ENCODE measurements at places on chromosomes 5 and 9.

DNA sequence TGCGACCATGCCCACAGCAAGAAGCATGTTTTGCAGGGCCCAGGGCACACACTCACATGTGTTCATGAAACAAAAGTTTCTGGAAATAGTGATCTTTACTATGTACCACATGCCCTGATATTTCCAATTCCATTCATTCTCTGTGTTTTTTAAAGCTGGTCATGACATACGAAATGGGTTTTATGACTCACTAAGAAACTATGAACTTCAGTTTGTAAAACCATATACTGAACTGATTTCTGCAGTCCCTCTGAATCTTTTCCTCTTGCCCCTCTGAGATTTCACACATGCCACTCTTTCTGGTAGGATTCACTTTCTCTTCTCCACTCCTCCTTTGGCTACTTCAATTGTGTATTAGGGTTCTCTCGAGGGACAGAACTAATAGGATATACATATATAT is 416.1 kb upstream of the TRPC7 start:
- no peak for DNase-seq

DNA sequence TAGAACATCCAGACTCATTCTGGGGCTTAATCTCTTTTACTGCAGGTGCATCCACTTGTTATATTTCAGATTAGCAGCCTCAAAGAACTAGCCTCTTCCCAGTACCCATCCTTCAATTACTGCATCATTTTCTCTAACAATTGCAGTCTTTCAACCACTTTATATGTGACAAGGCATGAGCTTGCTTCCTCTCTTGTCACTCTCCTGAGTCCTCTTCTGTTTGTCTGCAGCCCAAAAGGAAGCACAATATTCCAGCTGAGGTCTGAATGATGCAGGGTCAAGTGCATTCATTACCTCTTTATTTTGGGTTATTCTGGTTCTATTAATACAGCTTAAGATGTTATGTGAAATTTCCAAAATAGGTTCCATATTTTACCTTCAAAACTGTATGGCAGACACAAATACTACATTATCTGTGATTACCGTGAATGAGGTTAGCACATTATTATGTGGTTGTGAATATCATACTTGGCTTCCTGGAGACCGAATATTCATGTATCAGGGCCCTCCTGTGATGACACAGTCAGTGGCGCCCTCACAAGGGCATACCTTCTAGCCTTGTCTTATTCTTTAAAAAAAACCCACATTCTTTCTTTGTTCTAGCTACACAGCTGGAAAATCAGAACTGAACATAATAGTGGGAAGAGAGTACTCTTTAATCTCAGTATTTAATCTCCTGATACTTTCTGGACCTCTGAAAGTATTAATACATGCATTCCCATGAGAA is 323.8 kb downstream of the PDE4D start:
- DNase-seq, result no peak

DNA sequence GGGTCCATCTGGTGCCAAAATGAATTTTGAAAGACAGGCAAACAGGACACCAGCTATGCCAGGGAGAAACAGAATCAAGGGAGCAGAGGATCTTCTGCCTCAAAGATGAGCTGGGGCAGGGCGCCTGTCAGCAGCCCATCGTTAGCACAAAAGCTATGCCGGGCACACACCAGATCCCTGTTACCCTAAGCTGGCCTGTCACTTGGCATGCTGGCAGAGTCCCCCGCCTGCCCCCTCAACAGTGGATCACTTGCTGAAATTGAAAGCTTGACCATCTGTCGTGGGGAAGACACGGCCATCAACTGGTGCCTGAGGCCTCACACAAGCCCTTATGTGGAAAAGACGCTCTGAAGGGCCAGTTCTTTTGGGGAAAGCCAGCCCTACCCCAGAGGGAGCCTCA is 256.4 kb downstream of the EBF1 start:
- no peak for DNase-seq

DNA sequence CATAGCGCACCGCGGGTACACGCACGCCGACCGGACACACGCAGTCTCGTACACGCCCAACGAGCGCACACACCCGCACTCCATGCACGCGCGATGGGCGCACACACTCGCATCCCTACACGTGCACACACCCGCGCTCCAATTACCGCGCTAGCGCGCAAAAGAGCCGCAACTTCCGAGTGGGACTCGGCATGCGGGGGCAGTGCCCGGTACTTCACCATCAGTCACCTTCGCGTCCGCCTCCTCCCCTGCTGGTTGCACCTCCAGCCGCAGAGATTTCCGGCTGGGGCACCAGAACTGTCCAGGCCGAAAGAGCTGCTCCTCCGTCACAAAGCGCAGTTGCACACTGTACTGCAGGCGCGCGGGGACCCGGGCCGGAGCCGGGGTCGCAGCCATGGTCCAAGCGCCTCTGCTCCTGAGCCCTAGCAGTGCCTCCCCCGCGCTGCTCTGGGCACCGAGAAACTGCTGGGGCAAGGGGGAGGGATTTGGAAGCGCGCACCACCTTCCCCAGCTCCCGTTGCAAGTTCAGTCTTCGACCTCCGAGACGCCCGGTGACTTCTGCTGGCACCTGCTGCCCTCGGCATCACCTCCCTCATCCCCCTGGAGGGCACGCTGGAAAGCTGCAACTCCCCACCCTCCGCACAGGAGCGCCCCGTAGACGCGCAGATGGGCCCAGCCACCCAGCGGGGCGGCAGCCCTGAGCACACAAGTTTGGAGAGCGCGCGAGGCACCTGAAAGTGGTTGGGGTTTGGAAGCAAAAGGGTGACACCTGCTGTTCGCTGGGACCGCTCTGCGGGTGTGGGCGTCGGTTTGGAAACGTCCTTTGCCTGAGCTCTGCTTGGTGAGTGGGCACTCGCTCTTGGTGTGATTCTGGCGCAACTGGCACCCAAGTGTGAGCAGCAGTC is 337.4 kb upstream of the PUM3 start:
- DNase-seq, result peak; percentile 66

DNA sequence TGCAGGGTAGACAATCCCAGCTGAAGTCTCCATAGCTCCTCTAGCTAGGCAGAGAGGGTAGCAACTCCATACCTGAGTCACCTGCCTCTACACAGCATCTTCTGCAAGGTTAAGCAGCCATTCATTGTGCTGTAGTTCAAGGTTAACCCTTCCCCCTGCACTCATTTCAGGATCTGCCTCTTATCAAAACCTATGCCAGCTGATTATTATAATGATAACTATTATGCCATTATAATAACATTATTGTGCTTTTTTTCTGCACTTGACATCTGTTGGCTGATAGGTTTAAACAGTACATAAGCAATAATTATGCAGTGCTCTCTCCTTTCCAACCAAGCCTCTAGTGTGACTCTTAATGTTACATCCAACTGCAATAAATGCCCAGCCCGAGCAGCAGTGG is 17.3 kb downstream of the SIL1 start:
- no peak for DNase-seq

DNA sequence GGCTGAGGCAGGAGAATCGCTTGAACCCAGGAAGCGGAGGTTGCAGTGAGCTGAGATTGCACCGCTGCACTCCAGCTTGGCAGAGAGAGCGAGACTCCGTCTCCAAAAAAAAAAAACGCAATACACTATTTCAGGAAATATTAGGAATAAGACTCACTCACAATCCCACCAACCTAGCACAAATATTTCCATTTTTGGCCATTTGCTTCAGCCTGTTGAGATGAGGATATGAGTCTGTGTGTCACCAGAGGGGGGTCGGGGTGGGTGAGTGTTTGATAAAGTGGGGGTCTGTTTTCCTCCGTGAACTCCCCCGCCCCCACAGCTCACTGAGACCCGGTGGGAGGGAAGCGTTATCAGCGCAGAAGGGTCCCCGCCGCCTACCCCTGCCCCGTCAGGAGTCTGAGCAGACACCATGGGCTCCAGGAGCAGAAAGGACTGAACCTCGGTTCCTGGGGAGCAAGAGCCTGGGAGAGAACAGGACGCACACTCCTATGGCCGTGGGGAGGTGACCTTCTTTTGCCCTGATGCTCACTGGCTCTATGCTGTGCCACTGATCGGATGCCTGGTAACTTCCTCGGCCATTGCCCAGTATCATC is 153.8 kb upstream of the PHYKPL start:
- DNase-seq, result no peak

DNA sequence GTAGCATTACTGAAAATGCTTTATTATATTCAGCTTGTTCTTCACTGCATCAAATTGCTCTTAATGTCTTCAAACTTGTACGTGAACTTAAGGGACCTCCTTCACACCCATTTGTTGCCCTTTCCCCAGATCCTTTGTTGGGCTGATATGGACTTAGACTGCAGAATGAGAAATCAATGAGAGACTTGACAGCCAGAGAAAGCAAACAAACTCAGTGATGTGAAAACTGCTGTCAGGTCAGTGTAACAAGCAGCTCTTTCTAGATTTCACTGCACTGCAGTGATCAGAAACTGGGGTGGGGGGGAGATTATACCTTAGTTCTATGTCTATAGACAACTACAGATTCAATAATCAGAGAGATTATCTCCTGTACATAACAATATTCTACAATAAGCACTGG is 491.0 kb upstream of the DAP start:
- DNase-seq, result no peak

DNA sequence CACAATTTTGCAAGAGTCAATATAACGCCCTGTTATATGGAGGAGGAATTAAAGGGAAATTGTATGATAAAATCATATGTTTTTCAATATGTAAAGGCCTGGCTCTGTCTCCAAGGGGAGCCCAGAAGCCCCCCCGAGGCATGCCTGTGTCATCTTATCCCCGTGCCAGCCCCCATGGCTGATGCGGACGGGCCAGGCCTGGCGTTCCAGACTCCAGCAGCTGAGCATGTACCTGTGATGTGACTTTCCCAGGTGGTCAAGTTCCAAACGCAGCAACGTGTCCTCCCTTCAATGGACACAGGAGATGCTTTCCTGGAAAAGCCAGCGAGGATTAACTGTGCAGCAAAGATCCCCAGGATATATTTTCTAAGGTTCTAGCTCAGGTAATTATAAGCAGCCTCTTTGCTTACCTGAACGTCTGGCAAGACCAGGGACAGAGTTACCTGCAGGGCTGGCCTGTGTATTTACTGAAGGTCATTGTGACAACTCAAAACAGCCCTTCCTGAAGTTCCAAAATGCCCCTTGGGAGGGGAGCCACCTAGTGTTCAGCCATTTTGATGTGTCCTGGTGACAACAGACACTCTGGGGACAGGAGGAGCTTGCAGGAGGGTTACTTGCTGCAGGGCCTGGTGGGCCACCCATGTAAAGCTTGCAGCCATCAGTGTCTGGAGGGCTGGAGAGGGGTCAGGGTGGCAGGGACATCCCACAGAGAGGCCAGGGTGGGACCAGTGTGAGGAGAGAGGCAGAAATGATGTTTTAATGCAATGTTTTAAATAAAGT is 53.3 kb upstream of the RNU6ATAC start:
- peak; percentile 8 for DNase-seq

DNA sequence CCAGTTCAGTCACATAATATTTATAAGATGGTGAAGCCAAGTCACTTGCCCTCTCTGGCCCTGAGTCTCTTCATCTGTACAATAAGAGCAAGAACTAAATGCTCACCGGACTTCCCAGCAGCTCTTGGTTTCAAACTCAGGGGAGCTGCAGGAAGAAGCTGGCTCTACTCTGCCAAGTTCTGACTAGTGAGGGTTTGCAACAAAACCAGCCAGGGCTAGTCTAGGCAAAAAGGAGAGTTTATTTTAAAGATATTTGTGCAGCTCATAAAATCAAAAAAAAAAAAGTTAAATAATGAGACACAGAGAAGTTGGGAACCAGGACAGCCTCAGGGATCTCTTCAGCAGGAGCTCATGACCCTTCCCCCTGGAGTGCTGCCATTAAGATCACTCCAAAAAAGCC is 107.3 kb downstream of the DOCK2 start:
- DNase-seq, result no peak

- DNase-seq, result no peak
These were observed 375 bp downstream of the NOP16 start for GRCh38 chr5:176388003-176388443.

DNA sequence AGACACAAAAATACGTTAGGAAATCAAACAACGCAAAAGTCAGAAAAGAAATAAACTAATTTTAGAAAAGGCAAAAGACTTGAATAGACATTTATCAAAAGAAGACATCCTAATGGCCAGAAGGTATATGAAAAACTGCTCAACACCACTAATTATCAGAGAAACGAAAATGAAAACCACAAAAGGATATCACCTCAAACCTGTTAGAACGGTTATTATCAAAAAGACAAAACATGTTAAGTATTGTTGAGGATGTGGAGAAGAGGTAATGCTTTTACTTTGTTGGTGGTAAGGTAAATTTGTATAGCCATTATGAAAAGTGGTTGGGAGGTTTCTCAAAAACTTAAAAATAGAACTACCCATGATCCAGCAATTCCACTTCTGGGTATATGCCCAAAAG is 230.0 kb upstream of the RGMB start:
- DNase-seq, result no peak

- no peak for DNase-seq
These were observed 106.7 kb downstream of the EFNA5 start for GRCh38 chr5:107563959-107564544.

DNA sequence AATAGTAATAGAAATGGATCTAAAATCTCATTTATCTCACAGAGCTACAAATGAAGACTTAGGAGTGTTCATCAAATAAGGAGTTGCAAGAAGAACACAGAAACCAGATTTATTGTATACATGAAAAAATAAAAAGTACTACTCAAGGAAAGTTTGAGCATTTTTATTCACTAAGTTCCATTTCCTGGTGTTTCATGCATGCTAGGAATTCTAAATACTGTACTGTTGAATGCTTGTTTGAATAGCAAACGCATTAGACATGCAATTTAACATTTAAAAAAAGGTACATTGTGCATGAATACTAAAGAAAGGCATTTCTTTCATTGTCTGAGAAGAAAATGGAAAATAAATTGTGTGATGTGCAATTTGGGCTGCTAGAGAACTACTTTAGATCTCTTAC is 52.1 kb downstream of the C6 start:
- no peak for DNase-seq

GRCh38 chr5:95884017-95884325 is 61.4 kb upstream of the GLRX start:
- no peak for DNase-seq

Measured in NCI-H1694 treated with DMSO at 0.1 percent for 48 hours (cell line).